ENCODE measurements at places on chromosomes 7 and 10.
A peak's percentile ranks its signal among the peaks of the same experiment; 100 is the strongest.

- peak; percentile 58 for DNase-seq
Observed at GRCh38 chr7:50595491-50596102, 30.4 kb upstream of the DDC start.

GRCh38 chr7:128947854-128948253 lies 10.1 kb downstream of the IRF5 start:
- DNase-seq, result no peak

GRCh38 chr7:46160861-46161260 lies 239.8 kb upstream of the IGFBP3 start:
- DNase-seq, result no peak

DNA sequence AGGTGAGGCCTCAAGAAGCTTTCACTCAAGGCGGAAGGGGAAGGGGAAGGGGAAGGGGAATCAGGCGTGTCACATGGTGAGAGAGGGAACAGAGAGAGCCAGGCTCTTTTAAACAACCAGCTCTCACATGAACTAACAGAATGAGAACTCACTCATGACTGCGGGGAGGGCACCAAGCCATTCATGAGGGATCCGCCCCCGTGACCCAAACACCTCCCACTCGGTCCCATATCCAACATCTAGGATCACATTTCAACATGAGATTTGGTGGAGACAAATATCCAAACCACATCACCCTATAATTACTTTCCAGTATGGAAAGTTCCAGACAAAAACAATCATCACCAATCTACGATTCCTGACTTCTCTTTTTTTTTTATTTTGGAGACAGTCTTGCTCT lies 22.9 kb downstream of the HIP1 start:
- DNase-seq, result no peak

DNA sequence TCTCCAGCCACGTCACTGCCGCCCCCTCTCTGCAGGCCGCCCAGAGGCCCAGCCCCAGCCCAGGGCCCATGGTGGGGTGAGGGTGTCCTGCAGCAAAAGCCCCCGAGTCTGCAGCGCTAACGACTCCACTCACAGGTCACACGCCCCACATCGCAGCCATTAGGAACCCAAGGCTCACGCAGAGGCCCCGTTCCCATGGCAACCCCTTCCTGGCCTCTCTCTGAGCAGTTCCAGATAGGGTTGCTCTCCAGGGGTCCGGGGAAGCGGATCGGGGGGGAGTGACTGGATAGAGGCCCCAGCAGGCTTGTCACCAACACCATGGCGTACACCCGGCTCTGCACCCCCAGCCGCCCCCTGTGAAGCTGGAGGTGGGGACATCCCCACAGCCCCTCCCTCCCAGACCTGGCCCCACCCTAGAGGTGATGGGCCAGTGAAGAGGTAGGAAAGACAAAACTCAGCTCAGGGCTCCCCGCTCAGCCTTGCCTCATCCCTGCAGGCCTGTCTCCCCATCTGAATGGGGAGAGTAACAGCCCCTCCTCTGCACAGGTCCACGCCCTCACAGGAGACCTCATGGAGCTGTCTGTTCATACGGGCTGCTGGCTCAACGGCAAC lies 41.2 kb downstream of the TNRC18 start:
- DNase-seq, result peak; percentile 97

DNA sequence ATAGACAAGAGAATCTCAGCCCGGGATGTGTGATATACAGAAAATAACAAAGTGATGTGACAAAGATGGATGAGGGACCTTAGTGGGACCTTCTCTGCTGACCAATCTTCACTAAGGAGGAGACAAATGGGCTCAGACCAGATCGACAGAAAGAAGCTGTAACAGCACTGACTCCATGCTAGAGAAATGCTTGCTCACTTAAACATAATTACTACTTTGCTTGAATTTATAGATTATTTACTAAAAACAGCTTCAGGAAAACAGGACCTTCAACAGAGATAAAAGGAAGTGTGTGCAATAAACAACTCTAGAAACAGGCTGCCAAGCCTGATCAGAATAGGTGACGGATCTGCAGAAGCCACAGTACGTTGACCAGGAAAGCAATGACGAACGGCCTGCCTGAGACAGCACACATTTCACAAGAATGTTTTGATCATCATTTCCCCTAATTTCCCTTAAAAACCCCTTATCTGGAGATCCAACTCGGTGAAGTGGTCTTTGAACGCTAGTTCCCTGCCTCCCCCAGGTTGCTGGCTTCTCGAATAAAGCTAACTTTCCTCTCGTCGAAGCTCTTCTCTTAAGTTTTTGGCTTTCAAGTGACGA lies 98.4 kb upstream of the STEAP1B start:
- DNase-seq, result no peak

DNA sequence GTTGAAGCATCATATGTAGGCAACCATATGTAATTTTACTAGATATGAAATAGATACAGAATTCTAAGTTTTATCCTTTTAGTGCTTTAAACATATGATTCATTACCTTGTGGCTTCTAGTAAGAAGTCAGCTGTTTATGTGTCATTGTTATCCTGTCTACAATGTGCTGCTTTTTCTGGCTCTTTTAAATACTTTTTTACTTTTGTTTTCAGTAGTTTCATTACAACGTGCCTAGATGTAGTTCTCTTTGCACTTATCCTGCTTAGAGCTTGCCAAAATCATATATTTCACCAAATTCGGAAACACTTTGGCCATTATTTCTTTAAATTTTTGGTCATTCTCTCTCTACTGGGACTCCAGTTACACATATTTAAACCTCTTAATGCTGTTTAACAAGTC lies 26.4 kb downstream of the YAE1 start:
- DNase-seq, result no peak

DNA sequence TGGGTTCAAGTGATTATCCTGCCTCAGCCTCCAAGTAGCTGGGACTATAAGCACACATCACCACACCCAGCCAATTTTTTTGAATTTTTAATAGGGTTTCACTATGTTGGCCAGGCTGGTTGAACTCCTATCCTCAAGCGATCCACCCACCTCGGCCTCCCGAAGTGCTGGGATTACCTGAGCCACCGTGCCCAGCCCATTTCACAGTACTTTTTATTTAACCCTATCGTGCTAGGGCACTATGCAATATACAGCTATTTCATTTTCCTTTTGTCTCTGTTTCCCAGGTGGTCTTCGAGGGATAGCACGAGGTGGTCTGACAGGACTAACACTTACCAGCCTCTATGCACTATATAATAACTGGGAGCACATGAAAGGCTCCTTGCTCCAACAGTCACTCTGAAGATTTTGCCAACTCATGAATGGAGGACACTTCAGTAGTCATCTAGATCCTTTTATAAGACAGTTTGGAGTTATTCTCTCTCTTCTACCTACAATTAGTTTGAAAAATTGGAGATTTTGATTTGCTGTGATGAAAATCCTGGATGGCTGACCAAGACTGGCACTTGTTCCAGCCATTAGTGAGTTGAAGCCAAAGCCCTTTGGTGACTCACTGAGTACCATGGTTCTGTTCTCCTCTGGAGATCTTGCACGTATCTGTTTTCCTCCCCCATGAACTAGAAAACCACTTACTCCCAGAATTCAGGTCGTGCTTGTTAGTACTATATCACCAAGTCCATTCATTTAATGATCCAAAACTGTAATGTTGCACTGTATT lies 27.3 kb downstream of the NCOA4 start:
- DNase-seq, result no peak

- peak; percentile 63 for DNase-seq
Observed at GRCh38 chr7:22146961-22147512, 201.3 kb upstream of the CDCA7L start.

DNA sequence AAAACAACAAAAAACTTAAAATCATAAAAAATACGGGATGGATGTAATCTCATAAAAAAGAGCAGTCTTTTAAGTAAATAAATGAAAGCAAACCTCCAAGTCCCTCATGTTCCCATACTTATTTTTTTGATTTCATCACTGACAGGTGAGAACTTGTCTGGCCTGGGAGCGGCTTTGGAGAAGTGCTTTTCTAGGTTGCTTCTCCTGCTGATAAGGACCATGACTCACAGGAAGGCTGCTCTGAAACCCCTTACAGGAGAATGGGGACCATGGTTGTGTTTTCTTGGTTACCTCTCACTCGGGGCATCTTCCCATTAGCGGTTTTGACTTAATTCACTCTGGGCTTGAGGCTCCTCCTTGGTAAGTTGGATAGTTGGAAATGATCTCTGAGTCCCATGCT lies 237.4 kb downstream of the CAMK1D start:
- DNase-seq, result no peak

- peak; percentile 67 for DNase-seq
Observed at GRCh38 chr7:27211764-27212204, 11.9 kb upstream of the HOXA13 start.

DNA sequence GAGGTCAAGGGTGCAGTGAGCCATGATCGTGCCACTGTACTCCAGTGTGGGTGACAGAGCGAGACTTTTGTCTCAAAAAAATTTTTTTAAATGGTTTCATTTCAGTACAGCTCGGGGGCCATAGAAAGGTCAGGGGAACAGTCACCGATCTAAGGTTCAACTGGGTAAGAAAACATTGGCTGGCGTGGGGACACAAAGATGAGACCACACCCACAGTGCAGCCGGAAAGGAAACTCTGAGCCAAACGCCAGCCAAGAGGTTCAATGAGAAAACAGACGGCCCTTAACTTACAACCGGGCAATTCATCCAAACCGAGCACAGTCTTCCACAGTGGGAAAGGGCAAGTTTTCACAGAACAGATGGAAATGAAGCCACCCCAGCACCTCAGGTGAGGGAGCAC lies 65.1 kb downstream of the SLC37A3 start:
- DNase-seq, result no peak

GRCh38 chr10:6988654-6989053 lies 408.6 kb upstream of the PRKCQ start:
- no peak for DNase-seq

DNA sequence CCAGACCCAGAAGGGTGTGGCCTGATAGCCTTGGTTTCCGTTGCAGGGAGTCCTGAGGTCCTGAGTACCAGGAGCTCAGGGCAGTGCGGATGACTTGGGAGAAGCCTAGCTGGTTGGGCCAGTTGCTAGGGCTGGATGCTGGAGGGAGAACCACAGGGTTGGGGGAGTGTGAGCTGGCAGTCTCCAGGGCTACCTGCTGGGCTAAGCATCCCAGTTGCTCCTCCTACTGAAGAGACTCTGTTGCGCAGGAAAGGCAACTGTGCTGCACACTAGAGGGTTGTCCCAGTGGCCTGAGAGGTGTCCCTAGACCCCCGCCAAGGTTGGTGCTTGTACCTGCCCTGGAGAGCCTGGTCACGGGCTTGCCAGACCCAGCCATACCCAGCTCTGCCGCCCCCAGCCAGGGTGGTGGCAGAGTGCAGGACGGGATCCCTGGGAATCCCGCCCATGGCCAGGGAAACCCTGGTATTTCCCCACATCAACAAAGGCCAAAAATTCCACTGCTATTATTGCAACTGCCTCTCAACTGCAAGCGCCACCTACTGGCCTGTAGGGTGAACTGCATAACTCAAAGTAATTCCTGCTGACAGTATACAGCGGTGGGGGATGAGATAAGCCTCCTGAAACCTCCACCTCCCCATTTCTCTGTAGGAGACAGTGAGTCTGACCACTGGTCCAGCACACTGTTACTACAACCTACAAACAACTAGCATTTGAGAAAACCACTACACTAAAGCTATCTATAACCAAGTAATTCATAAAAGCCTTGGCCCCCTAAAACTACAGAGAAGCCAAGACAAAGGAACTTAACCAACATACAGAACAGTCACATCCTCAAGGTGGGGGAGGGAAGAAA lies 67.6 kb upstream of the DDC start:
- peak; percentile 57 for DNase-seq

DNA sequence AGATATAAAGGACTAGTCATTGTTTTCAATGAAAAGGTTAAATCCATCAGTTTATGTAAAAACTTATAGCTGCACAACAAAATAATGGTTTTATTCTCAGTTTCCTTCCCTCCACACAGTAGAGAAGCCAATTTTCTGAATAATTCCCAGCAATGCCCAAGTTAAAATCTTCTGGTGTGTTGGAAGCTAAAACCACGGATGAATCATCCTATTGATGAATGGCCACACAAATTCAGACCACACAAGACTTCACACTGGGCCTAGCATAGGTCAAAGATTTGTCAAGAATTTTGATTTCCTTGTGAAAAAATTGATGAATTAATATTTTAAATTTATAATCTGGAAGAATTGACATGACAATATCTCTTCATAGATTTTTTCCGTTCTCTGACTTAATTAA lies 617.6 kb downstream of the INHBA start:
- DNase-seq, result no peak

GRCh38 chr10:132411561-132412253 lies 14.7 kb downstream of the PWWP2B start:
- peak; percentile 67 for DNase-seq

DNA sequence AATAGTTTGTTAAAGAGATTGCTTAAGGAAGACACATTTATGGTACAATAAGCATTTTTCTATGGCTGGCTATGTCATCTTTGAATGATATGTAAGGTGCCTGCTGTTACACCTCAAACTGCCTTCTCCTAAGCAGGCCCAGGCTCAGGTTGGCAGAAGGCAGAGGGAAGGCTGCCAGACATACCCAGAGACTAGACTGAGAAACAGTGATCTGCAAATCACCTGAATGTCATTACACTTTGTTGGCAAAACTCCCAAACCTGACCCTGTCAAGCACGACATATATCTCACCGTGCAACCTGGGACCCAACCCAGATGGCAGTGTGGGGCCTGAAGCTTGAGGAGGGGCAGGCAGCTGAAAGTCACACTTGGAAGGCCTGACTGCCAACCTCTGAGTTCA lies 136.6 kb upstream of the TARP start:
- DNase-seq, result no peak

DNA sequence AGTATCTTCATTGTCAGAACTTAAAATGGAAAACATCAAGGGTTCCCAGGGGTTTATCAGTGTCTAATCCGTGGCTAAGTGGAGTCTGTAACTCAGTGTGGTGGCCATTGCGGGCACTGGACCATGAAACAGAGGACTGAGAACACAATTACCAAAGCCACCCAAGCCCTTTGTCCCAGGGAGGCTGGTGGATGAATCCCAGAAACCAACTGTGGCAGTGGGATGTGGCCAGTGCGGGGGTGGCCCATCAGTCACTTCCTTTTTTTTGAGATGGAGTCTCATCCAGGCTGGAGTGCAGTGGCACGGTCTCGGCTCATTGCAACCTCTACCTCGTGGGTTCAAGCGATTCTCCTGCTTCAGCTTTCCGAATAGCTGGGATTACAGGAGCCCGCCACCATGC lies 61.8 kb downstream of the TACC2 start:
- DNase-seq, result no peak

DNA sequence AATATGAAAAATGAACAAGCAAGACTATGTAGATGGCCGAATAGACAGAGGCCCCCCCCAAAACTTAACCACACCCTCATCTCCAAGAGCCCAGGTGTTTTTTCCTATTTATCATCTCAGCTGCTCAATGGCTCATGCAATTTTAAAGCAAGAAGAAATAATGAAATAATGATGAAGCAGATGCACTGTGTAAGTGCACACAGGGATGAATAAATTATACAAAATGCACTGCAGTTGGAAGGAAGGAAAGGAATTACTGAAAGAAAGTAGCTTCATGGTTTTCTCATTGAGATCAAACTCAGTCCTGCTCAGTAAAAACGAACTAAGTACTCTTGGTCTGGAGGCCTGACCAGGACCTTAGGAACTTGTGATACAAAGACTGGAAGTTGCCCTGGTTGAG lies 810.1 kb downstream of the NRG3 start:
- no peak for DNase-seq

GRCh38 chr10:130329792-130330191 lies 193.6 kb downstream of the GLRX3 start:
- no peak for DNase-seq

- DNase-seq, result no peak
Observed at GRCh38 chr10:84214046-84214572, 11.2 kb downstream of the LRIT2 start.

- no peak for DNase-seq
Observed at GRCh38 chr7:118094044-118094443, 89.9 kb upstream of the LSM8 start.
